ENCODE measurements at places on chromosomes 11 and 22.

DNA sequence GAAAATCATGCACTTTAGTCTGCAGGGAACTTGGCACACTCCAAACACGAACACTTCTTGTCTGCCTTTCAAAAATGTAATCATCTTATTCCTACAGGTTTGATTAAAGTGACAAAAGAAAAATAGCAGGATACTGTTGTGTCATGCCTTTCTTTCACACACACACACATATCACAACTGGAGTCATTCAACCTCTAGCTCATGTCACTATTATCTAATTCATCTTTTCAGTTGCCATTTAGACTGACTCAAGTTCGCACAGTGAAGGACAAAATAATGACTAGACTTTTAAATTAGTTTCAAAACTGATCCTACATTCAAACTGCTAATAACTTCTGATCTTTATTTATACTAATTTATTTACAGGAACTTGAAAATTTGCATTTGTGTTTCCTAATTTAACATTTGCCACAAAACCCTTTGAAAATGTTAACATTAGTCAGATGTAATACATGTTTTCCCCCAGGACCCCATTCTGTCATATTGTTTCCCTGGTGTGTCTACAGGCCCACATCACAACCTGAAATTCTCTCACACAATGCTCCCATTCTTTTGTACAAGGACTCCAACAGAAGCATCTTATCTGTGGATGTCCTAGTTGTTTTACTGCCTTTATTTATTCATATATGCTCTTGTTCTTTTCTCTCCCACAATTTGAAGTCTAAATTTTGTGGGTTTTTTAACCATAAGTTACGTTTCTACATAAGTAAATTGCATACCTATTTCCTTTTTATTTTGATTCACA lies 171.1 kb downstream of the GRIA4 start:
- no peak for DNase-seq

GRCh38 chr11:85526564-85526963 lies 100.6 kb downstream of the DLG2 start:
- no peak for DNase-seq

- DNase-seq = no peak
Observed at GRCh38 chr11:88360141-88360540, 22.6 kb upstream of the CTSC start.

GRCh38 chr22:16699326-16699725 lies 106.7 kb upstream of the CCT8L2 start:
- DNase-seq = no peak

DNA sequence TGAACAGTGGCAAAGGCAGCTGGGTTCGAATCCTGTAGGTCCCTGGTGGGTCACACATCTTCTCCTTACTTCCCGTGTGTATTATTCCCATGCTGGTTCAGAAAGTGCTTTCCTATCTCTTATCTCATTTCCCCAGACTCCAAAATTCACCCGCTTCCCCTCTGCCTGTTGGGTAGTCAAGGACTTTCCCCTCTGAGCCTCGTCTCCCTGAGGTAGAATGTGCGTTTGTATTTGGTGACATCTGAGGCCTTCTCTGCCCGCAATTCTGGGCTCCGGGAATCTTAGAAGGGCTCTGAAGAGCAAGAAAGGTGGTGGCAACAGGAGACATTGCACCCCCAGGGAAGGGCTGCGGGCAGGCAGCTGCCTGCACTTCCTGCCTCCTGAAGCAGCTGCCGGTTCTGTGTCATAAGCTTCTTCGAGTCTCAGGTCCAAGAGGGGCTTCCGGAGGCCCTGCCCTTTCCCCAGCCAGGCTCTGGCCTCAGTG lies 5.9 kb downstream of the LRRC32 start:
- DNase-seq = no peak
